ENCODE measurements at places on chromosomes 12 and 14. TPM values are rescaled to one million over a fixed set of nuclear protein-coding genes. Genes with fewer than 3 reads are reported as not detected.

GRCh38 chr14:64467566-64467965 lies 2.3 kb downstream of the AKAP5 start:
- no peaks in the 10 kb centered on the region for H3K27me3 ChIP-seq
- no peak overlapping the region for H3K27ac ChIP-seq
- no peak overlapping the region for H3K4me3 ChIP-seq
- H3K4me1 ChIP-seq = 0 out of 2 replicates have a peak, but pooled peaks cover 4% of the 10 kb centered on the region
- no peak for DNase-seq

GRCh38 chr12:105426766-105427165 lies 96.3 kb downstream of the C12orf75 start:
- no peaks in the 10 kb centered on the region for H3K36me3 ChIP-seq
- H3K4me3 ChIP-seq = no peak overlapping the region
- no peaks in the 10 kb centered on the region for H3K27me3 ChIP-seq
- no peak for DNase-seq
- H3K27ac ChIP-seq = no peak overlapping the region

Gene OTX2
- total RNA-seq = not detected

Gene KCNA5
- not detected for total RNA-seq

GRCh38 chr14:103545915-103546651 lies 16.4 kb downstream of the BAG5 start:
- no peaks in the 10 kb centered on the region for H3K27me3 ChIP-seq
- H3K27ac ChIP-seq = no peak overlapping the region
- H3K4me3 ChIP-seq = no peak overlapping the region
- H3K36me3 ChIP-seq = no peaks in the 10 kb centered on the region

- DNase-seq = no peak
- H3K4me3 ChIP-seq = no peak overlapping the region
- no peaks in the 10 kb centered on the region for H3K36me3 ChIP-seq
- no peak overlapping the region for H3K27ac ChIP-seq
- no peaks in the 10 kb centered on the region for H3K27me3 ChIP-seq
These were observed 3.2 kb downstream of the IPO8 start for GRCh38 chr12:30692470-30692869.

- H3K27ac ChIP-seq = no peak overlapping the region
- H3K4me3 ChIP-seq = no peak overlapping the region
- no peaks in the 10 kb centered on the region for H3K36me3 ChIP-seq
- no peak for DNase-seq
- H3K4me1 ChIP-seq = no peaks in the 10 kb centered on the region
These were observed 86.4 kb downstream of the SCN8A start for GRCh38 chr12:51677284-51677968.

Gene CACNA1C
- 0.05 TPM for total RNA-seq

DNA sequence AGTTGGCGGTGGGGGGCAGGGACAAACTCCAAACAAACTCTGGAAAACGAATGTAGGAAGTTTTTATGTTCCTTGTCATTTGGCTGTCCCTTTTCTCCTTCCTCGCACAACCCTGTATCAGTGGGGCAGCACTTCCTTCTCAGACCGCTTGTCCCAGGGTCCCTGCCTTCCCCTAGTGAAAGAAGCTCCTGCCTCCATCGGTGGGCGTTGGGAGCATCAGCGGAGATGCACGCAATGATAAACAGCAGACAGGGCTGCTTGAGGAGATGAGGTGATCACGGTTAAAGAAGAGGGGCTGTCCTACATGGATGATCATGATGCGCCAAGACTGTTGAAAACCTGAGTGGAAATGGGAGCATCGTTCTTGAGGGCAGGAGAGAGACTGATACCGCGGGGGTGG lies 620 bp downstream of the C1S start:
- H3K27ac ChIP-seq = no peak overlapping the region
- no peaks in the 10 kb centered on the region for H3K36me3 ChIP-seq
- no peaks in the 10 kb centered on the region for H3K4me1 ChIP-seq
- H3K27me3 ChIP-seq = no peaks in the 10 kb centered on the region
- H3K4me3 ChIP-seq = no peak overlapping the region
- no peak for DNase-seq

GRCh38 chr14:79570648-79571047 lies 640.7 kb downstream of the DIO2 start:
- DNase-seq = no peak
- H3K4me3 ChIP-seq = no peak overlapping the region
- no peak overlapping the region for H3K27ac ChIP-seq
- H3K4me1 ChIP-seq = no peaks in the 10 kb centered on the region
- no peaks in the 10 kb centered on the region for H3K36me3 ChIP-seq

Gene GUCY2C
- not detected for total RNA-seq

Gene MYO1H
- total RNA-seq = not detected

GRCh38 chr12:79238246-79238645 lies 373.7 kb downstream of the SYT1 start:
- DNase-seq = no peak
- no peak overlapping the region for H3K4me3 ChIP-seq
- H3K36me3 ChIP-seq = no peaks in the 10 kb centered on the region
- no peak overlapping the region for H3K27ac ChIP-seq

Gene HCAR1
- total RNA-seq = not detected

Gene MGP
- 1.3 TPM for total RNA-seq

Gene MFAP5
- not detected for total RNA-seq

- no peak overlapping the region for H3K27ac ChIP-seq
- no peak overlapping the region for H3K4me3 ChIP-seq
- peaks cover 4% of the 10 kb centered on the region for H3K4me1 ChIP-seq
- H3K36me3 ChIP-seq = no peaks in the 10 kb centered on the region
- no peak for DNase-seq
These were observed 502.2 kb upstream of the USP15 start for GRCh38 chr12:61757831-61758505.

Gene GZMB
- total RNA-seq = 0.74 TPM

DNA sequence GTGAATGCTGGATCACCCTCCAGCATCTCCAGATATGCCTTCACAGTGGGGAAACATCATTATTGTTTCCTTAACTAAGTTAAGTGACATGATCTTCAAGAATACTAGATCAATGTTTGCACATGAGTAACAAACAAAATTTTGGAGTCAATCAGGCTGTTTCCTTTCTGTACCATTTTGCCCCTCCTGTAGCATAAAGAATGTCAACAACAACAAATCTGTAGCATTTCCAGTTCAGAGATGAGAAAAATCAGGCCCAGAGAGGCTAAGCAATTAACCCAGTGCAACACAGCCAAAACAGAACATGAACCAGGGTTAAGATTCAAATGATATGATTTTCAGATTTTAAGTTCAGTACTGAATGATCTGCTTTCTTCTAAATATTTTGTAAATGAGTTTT lies 31.7 kb downstream of the SRRM4 start:
- no peaks in the 10 kb centered on the region for H3K36me3 ChIP-seq
- 0 out of 2 replicates have a peak, but pooled peaks cover 10% of the 10 kb centered on the region for H3K27me3 ChIP-seq
- no peak overlapping the region for H3K4me3 ChIP-seq
- DNase-seq = no peak
- H3K4me1 ChIP-seq = no peaks in the 10 kb centered on the region

- H3K4me3 ChIP-seq = no peak overlapping the region
- H3K4me1 ChIP-seq = no peaks in the 10 kb centered on the region
- no peak for DNase-seq
- no peak overlapping the region for H3K27ac ChIP-seq
These were observed 59.5 kb downstream of the VEZT start for GRCh38 chr12:95277139-95277538.

Gene KRT5
- 0.44 TPM for total RNA-seq

- H3K27ac ChIP-seq = no peak overlapping the region
- no peak for DNase-seq
- H3K36me3 ChIP-seq = no peaks in the 10 kb centered on the region
- no peak overlapping the region for H3K4me3 ChIP-seq
- H3K4me1 ChIP-seq = no peaks in the 10 kb centered on the region
These were observed 1.1 kb downstream of the MYF5 start for GRCh38 chr12:80717856-80718255.

Gene CIT
- total RNA-seq = 54.2 TPM

Gene CD69
- total RNA-seq = not detected

DNA sequence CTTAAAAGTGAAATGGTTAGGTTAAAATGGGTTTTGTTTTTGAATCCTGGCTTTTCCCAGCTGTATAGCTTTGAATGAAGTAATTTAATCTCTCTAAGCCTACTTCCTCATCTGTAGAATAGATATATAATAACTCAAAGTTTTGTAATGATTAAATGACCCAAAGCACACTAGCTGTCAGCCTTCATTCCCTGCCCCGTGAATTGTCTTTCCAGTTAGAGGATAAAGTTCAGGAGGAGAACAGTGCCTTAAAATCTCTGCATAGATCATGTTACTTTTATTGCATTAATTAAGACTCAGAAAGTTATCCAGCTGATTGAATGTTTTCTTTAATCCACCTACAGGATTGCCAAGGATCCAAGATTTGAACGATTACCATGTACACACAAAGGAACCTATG lies 19.4 kb downstream of the FCF1 start:
- H3K27ac ChIP-seq = no peak overlapping the region
- no peak for DNase-seq
- no peak overlapping the region for H3K4me3 ChIP-seq
- peaks cover 16% of the 10 kb centered on the region for H3K36me3 ChIP-seq
- no peaks in the 10 kb centered on the region for H3K4me1 ChIP-seq

GRCh38 chr12:109900752-109901580 lies 892 bp downstream of the TCHP start:
- H3K27me3 ChIP-seq = no peaks in the 10 kb centered on the region
- H3K36me3 ChIP-seq = peaks cover 18% of the 10 kb centered on the region
- peaks cover 25% of the 10 kb centered on the region for H3K4me1 ChIP-seq
- no peak for DNase-seq

- H3K4me3 ChIP-seq = no peak overlapping the region
- no peak for DNase-seq
- no peaks in the 10 kb centered on the region for H3K4me1 ChIP-seq
- H3K27ac ChIP-seq = no peak overlapping the region
These were observed 8.9 kb downstream of the GTF2A1 start for GRCh38 chr14:81211844-81212243.

Gene KCNH3
- total RNA-seq = 35.3 TPM

- peak; percentile 83 for DNase-seq
- no peaks in the 10 kb centered on the region for H3K36me3 ChIP-seq
- peaks cover 14% of the 10 kb centered on the region for H3K4me1 ChIP-seq
- no peaks in the 10 kb centered on the region for H3K27me3 ChIP-seq
- peak within 1 kb of the TSS; percentile 71 for H3K4me3 ChIP-seq
These were observed at the start of gene CCDC77 for GRCh38 chr12:401235-402028. Gene CCDC77 (plus strand): TSS chr12:401644. CDS start chr12:409384, 7,740 bp downstream.

DNA sequence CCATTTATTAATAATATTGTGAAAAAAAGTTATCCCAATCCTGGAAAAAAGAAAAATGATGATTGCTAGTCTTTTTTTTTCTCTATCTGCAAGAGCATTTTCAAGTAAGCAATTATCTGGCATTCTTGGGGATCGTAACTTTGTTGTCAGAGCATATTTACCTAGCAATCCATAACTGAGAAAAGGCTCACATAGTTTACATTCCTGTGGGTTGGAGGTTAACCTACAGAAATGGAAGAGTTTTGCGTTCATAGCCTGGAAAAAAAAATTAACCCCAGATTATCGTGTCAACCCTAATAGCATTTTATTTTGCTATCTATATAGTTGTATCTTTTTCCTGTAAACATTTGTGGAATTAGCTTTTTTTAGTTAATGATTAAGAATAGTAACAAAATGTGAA lies 292.3 kb downstream of the DAD1 start:
- no peak overlapping the region for H3K4me3 ChIP-seq
- H3K27me3 ChIP-seq = peaks cover 44% of the 10 kb centered on the region
- H3K36me3 ChIP-seq = no peaks in the 10 kb centered on the region
- no peak overlapping the region for H3K27ac ChIP-seq
- peaks cover 3% of the 10 kb centered on the region for H3K4me1 ChIP-seq
- DNase-seq = no peak

Gene IFNG-AS1
- not detected for total RNA-seq

Gene BICDL1
- 18.2 TPM for total RNA-seq

- no peak for DNase-seq
- no peaks in the 10 kb centered on the region for H3K27me3 ChIP-seq
- H3K27ac ChIP-seq = no peak overlapping the region
- no peak overlapping the region for H3K4me3 ChIP-seq
These were observed 62.7 kb downstream of the RBM19 start for GRCh38 chr12:113903381-113903863.

GRCh38 chr12:128025589-128026245 lies 241.3 kb upstream of the TMEM132C start:
- no peaks in the 10 kb centered on the region for H3K4me1 ChIP-seq
- no peak for DNase-seq
- H3K36me3 ChIP-seq = no peaks in the 10 kb centered on the region
- no peaks in the 10 kb centered on the region for H3K27me3 ChIP-seq

DNA sequence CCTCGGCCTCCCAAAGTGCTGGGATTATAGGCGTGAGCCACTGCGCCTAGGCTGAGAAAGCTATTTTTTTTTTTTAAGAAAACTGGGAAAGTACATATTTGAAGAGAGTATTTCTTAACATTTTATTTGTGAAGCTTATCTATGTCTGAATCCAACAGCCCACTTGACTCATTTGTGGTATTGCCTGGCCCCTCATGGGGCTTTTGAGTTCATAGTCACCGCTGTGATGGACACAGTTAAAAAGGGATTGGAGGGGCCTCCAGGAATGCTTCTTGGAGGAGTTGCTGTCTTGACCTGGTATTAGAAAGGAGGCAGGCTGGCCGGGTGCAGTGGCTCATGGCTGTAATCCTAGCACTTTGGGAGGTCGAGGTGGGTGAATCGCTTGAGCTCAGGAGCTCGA lies 26.5 kb downstream of the BCL7A start:
- no peak overlapping the region for H3K27ac ChIP-seq
- no peaks in the 10 kb centered on the region for H3K27me3 ChIP-seq
- no peak overlapping the region for H3K4me3 ChIP-seq
- no peak for DNase-seq
- H3K36me3 ChIP-seq = peaks cover 5% of the 10 kb centered on the region
- H3K4me1 ChIP-seq = no peaks in the 10 kb centered on the region

Gene C3AR1
- total RNA-seq = not detected

GRCh38 chr12:127241072-127241817 lies 1025.7 kb upstream of the TMEM132C start:
- no peaks in the 10 kb centered on the region for H3K27me3 ChIP-seq
- no peak overlapping the region for H3K27ac ChIP-seq
- no peaks in the 10 kb centered on the region for H3K36me3 ChIP-seq
- no peak overlapping the region for H3K4me3 ChIP-seq

DNA sequence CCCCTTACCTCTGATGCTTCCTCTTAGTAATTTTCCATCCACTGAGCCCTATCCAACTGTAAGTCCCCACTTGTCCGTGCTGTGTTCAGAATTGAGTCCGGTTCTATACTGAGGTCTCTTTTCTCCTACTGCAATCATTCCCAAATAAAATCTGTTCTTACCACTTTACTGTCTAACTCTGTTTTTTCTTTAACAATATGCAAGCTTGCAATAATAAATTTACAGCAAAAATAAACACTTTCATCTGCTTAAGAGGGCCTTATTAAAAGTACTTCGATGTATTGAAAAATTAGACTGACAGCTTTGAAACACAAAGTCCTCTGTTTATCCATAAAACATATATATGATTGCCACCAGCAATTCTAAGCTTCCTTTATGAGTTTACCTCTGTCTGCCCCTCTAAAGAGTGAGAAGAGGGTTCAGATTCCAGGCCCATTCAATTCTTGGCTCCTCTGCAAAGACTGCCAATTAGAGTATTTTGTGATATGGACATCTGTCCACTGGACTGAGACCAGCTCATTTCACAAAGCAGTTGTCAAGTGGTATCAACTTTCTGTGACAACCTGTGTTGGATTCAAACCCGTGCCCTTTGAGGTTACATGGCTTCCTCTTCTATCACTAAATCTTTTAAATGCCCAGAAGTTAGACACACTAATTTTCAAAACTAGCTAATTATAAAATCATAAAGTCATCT lies 39.9 kb upstream of the G2E3 start:
- H3K4me1 ChIP-seq = no peaks in the 10 kb centered on the region
- no peak for DNase-seq
- H3K36me3 ChIP-seq = no peaks in the 10 kb centered on the region
- H3K27ac ChIP-seq = no peak overlapping the region

GRCh38 chr12:105987685-105988035 lies 151.1 kb downstream of the NUAK1 start:
- no peak overlapping the region for H3K27ac ChIP-seq
- H3K4me1 ChIP-seq = no peaks in the 10 kb centered on the region
- H3K27me3 ChIP-seq = peaks cover 40% of the 10 kb centered on the region
- H3K4me3 ChIP-seq = no peak overlapping the region
- H3K36me3 ChIP-seq = no peaks in the 10 kb centered on the region
